ENCODE measurements at places on chromosomes 6 and 20. TPM values are rescaled to one million over a fixed set of nuclear protein-coding genes. Genes with fewer than 3 reads are reported as not detected.
A peak's percentile ranks its signal among the peaks of the same experiment; 100 is the strongest.

The CPNE5 gene
- 0.29 TPM for total RNA-seq

The IRAK1BP1 gene
- 3.1 TPM for total RNA-seq

The PARD6B gene
- 5.5 TPM for total RNA-seq

The GSTA3 gene
- not detected for total RNA-seq

The BCAS4 gene
- 23.3 TPM for total RNA-seq

The FKBP5 gene
- total RNA-seq, result 55.7 TPM

The GTSF1L gene
- not detected for total RNA-seq

The RIPPLY2 gene
- not detected for total RNA-seq

The HSPA1L gene
- total RNA-seq, result 3.5 TPM

The HCRTR2 gene
- total RNA-seq, result not detected

GRCh38 chr6:93900142-93900541 lies 480.8 kb upstream of the EPHA7 start:
- H3K4me1 ChIP-seq, result no peaks in the 10 kb centered on the region
- H3K27ac ChIP-seq, result no peak overlapping the region
- DNase-seq, result no peak
- H3K36me3 ChIP-seq, result no peaks in the 10 kb centered on the region
- no peaks in the 10 kb centered on the region for H3K27me3 ChIP-seq

GRCh38 chr20:32108814-32109391 lies 611 bp upstream of the TM9SF4 start:
- H3K4me1 ChIP-seq, result peaks cover 11% of the 10 kb centered on the region
- H3K27me3 ChIP-seq, result no peaks in the 10 kb centered on the region
- DNase-seq, result no peak
- H3K36me3 ChIP-seq, result no peaks in the 10 kb centered on the region

DNA sequence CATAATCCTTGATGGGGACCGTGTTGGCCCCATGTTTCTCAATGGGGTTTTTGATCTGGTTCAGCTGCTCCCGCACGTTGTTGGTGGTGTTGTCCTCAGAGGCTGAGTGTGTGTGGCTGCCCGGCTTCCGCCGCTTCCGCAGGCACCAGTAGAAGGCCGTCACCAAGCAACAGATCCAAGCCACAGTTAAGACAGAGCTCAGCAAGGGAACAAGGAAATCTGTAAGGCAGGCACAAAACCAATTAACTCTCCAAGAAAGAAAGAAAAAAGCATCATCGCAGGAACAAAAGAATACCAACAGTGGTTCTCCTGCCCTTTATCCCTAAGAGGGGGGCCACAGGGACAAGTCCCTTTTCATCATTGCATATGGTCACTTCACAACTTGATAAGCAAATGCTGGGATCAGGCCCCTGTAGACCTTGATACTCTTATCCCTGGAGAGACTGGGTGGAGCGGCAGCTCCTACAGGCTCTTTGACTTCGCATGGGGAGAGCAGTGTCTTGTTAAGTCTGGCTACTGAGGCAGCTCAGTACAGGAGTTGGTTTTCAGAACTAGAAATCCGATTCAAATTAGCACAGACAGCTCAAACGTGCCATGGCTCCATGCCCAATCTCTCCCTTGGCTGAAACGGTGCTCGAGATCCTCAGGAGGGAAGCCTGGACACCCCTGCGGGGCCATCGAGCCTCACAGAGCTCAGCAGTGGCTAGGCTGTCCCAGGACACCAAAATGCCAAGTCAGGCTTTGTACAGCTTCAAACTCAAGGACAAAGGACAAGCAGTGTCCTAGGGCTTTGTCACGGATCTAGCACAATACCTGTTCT lies 33.9 kb downstream of the JAG1 start:
- no peaks in the 10 kb centered on the region for H3K4me1 ChIP-seq
- DNase-seq, result no peak

GRCh38 chr6:2450546-2450945 lies 205.1 kb upstream of the GMDS start:
- no peak for DNase-seq
- no peaks in the 10 kb centered on the region for H3K4me1 ChIP-seq
- H3K4me3 ChIP-seq, result no peak overlapping the region
- no peak overlapping the region for H3K27ac ChIP-seq
- no peaks in the 10 kb centered on the region for H3K27me3 ChIP-seq

- no peaks in the 10 kb centered on the region for H3K36me3 ChIP-seq
- no peaks in the 10 kb centered on the region for H3K27me3 ChIP-seq
- H3K4me1 ChIP-seq, result no peaks in the 10 kb centered on the region
- H3K27ac ChIP-seq, result no peak overlapping the region
- no peak for DNase-seq
- no peak overlapping the region for H3K4me3 ChIP-seq
These were observed 14.8 kb downstream of the LYRM2 start for GRCh38 chr6:89623749-89624148.

GRCh38 chr6:99458319-99458718 lies 33.2 kb upstream of the PNISR start:
- no peaks in the 10 kb centered on the region for H3K4me1 ChIP-seq
- no peaks in the 10 kb centered on the region for H3K36me3 ChIP-seq
- H3K4me3 ChIP-seq, result no peak overlapping the region
- no peak overlapping the region for H3K27ac ChIP-seq
- no peaks in the 10 kb centered on the region for H3K27me3 ChIP-seq

GRCh38 chr6:6766230-6766905 lies 177.8 kb downstream of the LY86 start:
- no peaks in the 10 kb centered on the region for H3K4me1 ChIP-seq
- no peak overlapping the region for H3K4me3 ChIP-seq
- DNase-seq, result no peak
- no peaks in the 10 kb centered on the region for H3K36me3 ChIP-seq
- H3K27me3 ChIP-seq, result no peaks in the 10 kb centered on the region
- no peak overlapping the region for H3K27ac ChIP-seq

DNA sequence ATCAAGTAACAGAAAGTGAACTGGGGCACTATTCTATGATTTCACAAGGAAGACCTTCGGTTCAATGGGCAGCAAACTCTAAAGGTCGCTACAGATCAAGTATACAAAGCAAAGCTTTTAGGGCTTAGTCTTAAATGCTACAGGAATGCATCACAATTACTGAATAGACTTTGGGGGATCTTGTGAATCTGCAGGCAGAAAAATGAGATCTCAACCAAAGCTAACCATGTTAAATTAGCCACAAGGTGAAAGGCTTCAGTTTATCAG lies 98.0 kb upstream of the TMEM30A start:
- DNase-seq, result no peak
- no peaks in the 10 kb centered on the region for H3K27me3 ChIP-seq
- no peak overlapping the region for H3K27ac ChIP-seq
- no peaks in the 10 kb centered on the region for H3K36me3 ChIP-seq
- H3K4me3 ChIP-seq, result no peak overlapping the region

DNA sequence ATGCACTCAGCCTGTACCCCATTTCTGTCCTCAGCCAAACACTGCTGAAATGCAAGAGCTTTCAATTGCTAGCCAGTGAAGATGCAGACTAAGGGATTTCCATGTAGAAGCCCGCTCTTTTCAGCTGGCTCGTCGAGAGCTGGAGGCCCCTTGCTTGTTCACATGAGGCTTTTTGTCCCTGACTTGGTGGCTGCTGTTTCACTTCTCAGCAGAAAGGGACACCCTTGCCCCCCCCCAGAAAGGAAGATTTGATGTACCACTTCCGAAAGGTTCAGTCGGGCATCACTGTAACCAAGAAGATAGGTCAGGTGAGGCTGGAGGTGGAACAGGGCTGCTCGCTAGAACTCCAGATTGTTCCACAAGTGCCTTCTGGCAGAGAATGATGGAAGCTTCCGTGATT lies 23.3 kb downstream of the PTPN1 start:
- peaks cover 67% of the 10 kb centered on the region for H3K4me1 ChIP-seq
- H3K36me3 ChIP-seq, result no peaks in the 10 kb centered on the region
- H3K4me3 ChIP-seq, result no peak overlapping the region
- H3K27me3 ChIP-seq, result no peaks in the 10 kb centered on the region
- no peak overlapping the region for H3K27ac ChIP-seq

DNA sequence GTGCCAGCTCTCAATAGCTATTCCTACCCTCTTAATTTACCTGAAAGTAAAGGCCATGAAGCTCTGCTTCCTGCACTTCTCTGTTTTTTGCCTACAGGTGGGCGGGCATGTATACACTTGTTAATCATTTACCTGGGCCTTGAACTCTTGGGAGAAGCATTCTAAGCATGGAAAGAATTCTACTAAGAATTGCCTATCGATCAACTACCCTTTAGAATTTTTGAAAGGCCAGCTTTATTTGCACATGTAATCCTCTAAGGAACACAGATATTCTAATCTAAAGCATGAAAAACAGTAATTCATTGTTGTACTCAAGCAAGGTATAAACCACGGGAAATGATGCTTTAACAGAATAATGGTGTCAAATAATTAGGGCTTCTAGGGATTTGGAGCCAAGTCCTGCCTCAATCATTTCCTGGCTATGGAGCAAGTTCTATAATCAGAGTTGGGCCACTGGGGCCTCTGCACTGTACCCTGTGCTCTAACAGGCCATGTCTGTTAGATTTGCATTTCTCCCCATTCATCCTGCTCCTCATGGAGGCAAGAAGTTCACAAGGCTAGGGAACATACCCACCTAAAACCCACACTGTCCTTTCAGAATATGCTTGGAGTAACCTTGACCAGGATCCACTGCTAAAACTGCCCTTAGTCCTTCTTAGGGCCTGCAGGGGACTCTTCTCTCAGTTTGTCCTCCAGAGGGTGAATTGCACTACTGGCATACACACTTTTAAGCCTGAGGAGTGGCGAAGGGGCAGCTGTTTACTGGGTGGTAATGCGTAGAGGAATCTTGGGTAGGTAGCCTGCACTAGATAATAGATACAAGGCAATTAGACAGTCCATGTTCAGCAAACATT lies 276.4 kb upstream of the JAG1 start:
- no peaks in the 10 kb centered on the region for H3K4me1 ChIP-seq
- H3K4me3 ChIP-seq, result no peak overlapping the region
- no peaks in the 10 kb centered on the region for H3K27me3 ChIP-seq
- no peak overlapping the region for H3K27ac ChIP-seq
- DNase-seq, result no peak

GRCh38 chr6:4291453-4292403 lies 156.4 kb upstream of the ECI2 start:
- H3K36me3 ChIP-seq, result no peaks in the 10 kb centered on the region
- no peak for DNase-seq
- H3K4me1 ChIP-seq, result no peaks in the 10 kb centered on the region
- H3K27me3 ChIP-seq, result no peaks in the 10 kb centered on the region
- H3K27ac ChIP-seq, result no peak overlapping the region
- no peak overlapping the region for H3K4me3 ChIP-seq

GRCh38 chr20:10647471-10647870 lies 26.3 kb downstream of the JAG1 start:
- DNase-seq, result no peak
- H3K4me1 ChIP-seq, result no peaks in the 10 kb centered on the region
- peaks cover 4% of the 10 kb centered on the region for H3K27me3 ChIP-seq
- H3K27ac ChIP-seq, result no peak overlapping the region
- H3K36me3 ChIP-seq, result no peaks in the 10 kb centered on the region

- H3K36me3 ChIP-seq, result no peaks in the 10 kb centered on the region
- H3K4me3 ChIP-seq, result no peak overlapping the region
- no peak for DNase-seq
- no peaks in the 10 kb centered on the region for H3K27me3 ChIP-seq
- no peaks in the 10 kb centered on the region for H3K4me1 ChIP-seq
- no peak overlapping the region for H3K27ac ChIP-seq
These were observed 8.6 kb downstream of the IP6K3 start for GRCh38 chr6:33738153-33738552.

GRCh38 chr6:72748759-72749158 lies 126.9 kb downstream of the KCNQ5 start:
- no peaks in the 10 kb centered on the region for H3K4me1 ChIP-seq
- H3K27me3 ChIP-seq, result no peaks in the 10 kb centered on the region
- H3K4me3 ChIP-seq, result no peak overlapping the region
- H3K27ac ChIP-seq, result no peak overlapping the region
- H3K36me3 ChIP-seq, result no peaks in the 10 kb centered on the region

- peaks cover 10% of the 10 kb centered on the region for H3K36me3 ChIP-seq
- H3K4me1 ChIP-seq, result peaks cover 47% of the 10 kb centered on the region
- no peaks in the 10 kb centered on the region for H3K27me3 ChIP-seq
- peak within 1 kb of the TSS; percentile 97 for H3K27ac ChIP-seq
- DNase-seq, result peak; percentile 67
These were observed at the start of gene BCL2L1 for GRCh38 chr20:31722257-31723068. Gene BCL2L1 (minus strand): TSS chr20:31722868. CDS start chr20:31722218, 650 bp downstream.

- no peaks in the 10 kb centered on the region for H3K36me3 ChIP-seq
- H3K27me3 ChIP-seq, result no peaks in the 10 kb centered on the region
- no peak overlapping the region for H3K27ac ChIP-seq
- H3K4me1 ChIP-seq, result no peaks in the 10 kb centered on the region
- no peak for DNase-seq
- no peak overlapping the region for H3K4me3 ChIP-seq
These were observed 9.0 kb downstream of the ENPP1 start for GRCh38 chr6:131816869-131817268.

DNA sequence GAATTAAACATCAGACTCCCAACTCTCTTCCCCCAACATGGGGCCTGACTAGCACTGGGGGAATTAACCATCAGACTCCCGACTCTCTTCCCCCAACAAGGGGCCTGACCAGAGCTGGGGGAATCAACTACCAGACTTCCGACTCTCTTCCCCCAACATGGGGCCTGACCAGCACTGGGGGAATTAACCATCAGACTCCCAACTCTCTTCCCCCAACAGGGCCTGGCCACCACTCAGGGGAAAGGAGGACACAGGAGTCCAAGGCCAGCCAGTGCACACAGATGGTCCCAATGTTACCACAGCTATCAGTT lies 13.1 kb downstream of the CST7 start:
- no peak overlapping the region for H3K4me3 ChIP-seq
- peaks cover 77% of the 10 kb centered on the region for H3K4me1 ChIP-seq

- peaks cover 14% of the 10 kb centered on the region for H3K27me3 ChIP-seq
- no peak overlapping the region for H3K4me3 ChIP-seq
- H3K27ac ChIP-seq, result no peak overlapping the region
- no peaks in the 10 kb centered on the region for H3K4me1 ChIP-seq
These were observed 44.8 kb upstream of the CTNNBL1 start for GRCh38 chr20:37649017-37649416.

GRCh38 chr20:62303340-62304226 lies 786 bp downstream of the ADRM1 start:
- peak overlapping the region; percentile 83 for H3K4me3 ChIP-seq
- H3K36me3 ChIP-seq, result peaks cover 11% of the 10 kb centered on the region
- DNase-seq, result no peak

DNA sequence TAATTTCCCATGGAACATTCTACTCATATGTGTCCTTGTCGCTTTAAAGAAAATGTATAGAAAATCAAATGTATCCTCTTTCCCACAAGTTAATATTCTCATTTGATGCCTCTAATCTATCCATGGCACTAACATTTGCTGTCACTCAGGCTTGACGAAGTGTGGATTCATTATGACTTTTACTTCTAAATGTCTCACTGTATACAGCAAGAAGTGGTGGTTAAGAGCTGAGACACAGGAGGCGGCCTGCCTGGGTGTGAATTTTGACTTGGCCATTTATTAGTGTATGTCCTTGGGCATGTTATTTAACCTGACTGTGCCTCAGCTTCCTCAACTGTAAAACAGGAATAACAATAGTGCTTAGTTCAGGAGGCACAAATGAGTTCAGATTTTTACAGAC lies 70.0 kb downstream of the TRMT6 start:
- no peaks in the 10 kb centered on the region for H3K27me3 ChIP-seq
- H3K4me1 ChIP-seq, result no peaks in the 10 kb centered on the region
- H3K36me3 ChIP-seq, result no peaks in the 10 kb centered on the region
- no peak for DNase-seq

GRCh38 chr6:31336896-31337496 lies 20.0 kb downstream of the HLA-B start:
- no peak for DNase-seq
- H3K4me1 ChIP-seq, result peaks cover 6% of the 10 kb centered on the region
- no peak overlapping the region for H3K4me3 ChIP-seq
- no peak overlapping the region for H3K27ac ChIP-seq

All from CD8-positive, alpha-beta memory T cell (primary cell).